ENCODE measurements at places on chromosomes 11 and 22.

DNA sequence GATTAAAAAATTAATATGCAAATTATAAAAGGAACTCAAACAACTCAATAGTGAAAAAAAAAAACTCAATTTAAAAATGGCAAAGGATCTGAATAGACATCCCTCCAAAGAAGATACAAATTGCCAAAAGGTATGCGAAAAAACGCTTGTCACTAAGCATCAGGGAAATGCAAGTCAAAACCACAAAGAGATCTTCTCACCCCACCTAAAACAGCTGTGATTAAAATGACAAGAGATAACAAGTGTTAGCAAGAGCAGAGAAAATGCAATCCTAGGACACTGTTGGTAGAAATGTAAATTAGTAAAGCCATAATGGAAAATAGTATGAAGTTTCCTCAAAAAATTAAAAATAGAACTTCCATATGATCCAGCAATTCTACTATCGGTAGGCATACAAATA is 166.3 kb upstream of the ZC3H12C start:
- DNase-seq = no peak

- no peak for DNase-seq
These were observed 301.9 kb upstream of the ZC3H12C start for GRCh38 chr11:109791337-109791736.

- no peak for DNase-seq
These were observed 14.4 kb downstream of the ZBTB16 start for GRCh38 chr11:114073828-114074381.

- DNase-seq = peak; percentile 78
These were observed 11.1 kb downstream of the POLR3H start for GRCh38 chr22:41532908-41533825.

- no peak for DNase-seq
These were observed 25.8 kb downstream of the SWAP70 start for GRCh38 chr11:9689721-9690120.

- DNase-seq = no peak
These were observed 10.3 kb downstream of the CBX7 start for GRCh38 chr22:39142088-39142680.

DNA sequence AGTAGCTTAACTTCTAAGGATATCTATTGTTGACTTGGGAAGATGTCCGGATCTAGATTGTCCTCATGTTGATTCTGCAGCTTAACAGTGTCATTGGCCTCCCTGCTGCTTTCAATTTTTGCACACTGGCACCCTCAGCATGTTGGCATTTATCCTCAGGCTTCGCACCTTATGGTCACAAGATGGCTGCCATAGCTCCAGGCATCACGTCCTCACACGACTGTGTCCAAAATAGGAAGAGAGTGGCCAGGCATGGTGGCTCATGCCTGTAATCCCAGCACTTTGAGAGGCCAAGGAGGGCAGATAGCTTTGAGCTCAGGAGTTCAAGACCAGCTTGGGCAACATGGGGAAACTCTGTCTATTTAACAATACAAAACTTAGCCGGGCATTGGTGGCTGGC is 58.3 kb upstream of the RASD2 start:
- DNase-seq = no peak

DNA sequence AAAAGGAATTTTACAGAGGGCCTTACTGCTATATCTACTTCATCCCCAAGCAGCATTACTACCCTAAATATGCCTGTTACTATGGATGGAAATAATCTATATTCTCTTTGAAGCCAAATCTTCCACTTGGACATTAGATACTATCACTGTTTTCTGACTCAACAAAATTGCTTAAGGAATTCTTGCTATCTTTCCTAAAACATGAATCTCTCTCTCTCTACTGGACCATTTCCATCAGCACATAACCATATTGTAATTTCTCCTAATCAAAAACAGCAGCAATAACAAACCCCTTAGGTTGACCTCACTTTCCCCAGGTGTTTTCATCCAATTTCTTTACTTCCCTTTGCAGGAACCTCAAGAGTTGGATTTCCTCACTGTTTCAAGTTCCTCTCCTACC is 67.9 kb upstream of the BLID start:
- DNase-seq = no peak

DNA sequence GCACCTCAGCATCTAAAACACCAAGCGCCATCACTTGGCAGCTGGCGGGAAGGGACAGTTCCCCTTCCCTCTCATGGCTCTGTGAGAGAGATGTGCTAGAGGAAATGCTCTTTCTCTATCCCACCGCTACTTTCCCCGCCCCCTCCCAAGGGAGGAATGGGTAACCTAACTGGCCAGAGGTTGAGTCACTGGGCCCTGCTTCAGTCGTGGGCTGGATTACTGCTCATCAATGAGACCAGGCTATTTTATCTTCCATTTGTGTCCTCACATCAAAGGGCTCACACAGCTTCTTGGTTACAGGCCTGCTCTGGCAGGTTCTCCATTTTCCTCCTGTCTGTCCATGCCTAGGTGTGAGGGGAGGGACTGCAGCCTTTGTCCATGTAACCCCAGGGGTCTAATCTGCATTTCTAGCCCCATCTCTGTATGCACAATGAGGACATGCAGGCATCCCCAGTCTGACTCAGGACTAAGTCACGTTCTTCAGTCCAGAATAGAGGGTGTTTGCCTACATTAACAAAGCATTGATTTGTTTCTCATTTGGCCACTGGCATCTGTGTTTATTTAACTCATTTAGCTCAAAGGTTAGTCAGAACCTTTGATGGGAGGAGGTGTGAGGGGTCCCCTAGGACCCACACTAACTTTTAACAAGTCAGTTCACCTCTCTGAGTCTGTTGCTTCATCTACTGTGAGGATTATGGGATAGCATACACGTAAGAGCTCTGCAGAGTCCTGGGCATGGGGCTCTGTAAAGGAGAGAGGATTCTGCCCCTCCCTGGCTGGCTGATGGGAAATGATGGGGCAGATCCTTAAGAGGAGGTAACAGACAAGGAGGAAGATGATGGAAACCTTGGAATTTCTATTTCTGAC is 99.1 kb downstream of the XRRA1 start:
- no peak for DNase-seq

DNA sequence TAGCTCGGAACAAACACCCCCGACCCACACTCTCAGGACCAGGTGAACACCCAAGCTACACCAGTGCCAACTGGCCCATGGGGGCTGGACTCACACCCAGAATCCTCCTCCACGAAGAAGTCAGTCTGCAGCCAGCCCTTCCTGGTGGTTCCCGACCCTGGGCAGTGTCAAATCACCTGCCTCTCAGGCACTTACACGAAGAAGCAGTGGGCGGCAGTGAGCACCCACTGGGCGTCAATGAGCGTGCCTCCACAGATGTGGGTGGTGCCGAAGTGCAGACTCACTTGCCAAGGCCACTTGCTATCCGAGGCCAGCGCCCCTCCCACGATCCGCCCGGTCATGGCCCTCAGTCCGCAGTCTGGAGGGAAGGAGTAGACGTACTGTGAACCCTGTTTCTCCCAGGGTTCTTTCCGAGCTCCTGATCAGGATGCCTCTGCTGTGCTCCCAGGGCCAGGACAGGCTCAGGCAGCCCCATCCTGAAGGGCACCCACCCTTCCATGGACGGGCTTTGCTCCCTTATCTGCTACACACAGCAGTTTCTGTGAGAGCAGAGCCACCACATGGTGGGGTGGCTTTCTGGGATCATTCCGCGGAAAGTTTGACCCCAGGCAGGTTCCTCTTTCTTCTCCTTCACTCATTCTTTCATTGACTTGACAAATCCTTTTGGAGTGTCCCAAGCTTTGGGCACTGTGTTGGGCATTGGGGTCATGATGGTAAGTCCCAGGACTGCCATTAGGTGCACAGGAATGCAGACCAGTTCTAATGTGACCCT is 19.4 kb downstream of the TMPRSS13 start:
- DNase-seq = no peak

DNA sequence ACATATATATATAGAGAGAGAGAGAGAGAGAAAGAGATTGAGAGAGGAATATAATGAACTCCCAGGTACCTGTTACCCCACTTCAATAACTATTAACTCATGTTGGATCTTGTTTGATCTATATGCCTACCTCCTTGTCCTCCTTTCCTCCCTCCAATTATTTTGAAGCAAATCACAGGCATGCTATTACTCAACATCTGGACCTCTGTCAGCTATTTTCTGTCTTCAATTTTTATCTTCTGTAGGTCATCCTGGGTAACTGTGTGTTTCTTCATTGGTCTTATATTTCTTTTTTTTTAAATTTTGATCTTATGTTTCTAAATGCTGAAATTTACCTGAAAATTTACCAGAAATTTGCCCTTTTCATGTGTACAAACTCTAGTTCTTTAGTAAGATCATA is 24.8 kb downstream of the UVRAG start:
- DNase-seq = no peak
